ENCODE measurements at places on chromosomes 7 and 10.
A peak's percentile ranks its signal among the peaks of the same experiment; 100 is the strongest.

DNA sequence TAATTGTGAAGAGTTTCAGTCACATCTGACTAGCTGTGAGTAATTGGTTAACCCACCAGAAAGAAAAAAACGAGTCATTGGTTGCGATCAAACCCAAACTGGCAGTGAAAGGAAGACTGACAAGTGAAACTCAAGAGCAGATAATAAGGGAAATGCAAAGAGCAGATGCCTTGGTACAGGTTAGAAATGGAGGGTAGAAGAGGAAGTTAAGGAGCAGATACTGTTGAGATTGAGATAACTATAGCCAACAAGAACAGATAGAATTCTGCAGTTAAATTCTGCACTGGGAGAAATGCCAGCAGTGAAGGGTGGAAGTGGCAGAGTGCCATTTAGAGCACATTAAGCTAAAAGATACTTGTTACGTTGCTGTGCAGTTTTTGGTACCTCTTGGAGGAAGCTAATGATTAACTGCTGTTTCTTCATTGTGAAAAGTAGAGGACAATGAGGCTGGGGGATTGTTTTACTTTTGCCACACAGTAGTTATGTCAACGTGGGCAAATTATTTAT lies 65.8 kb downstream of the CDK13 start:
- DNase-seq: no peak

DNA sequence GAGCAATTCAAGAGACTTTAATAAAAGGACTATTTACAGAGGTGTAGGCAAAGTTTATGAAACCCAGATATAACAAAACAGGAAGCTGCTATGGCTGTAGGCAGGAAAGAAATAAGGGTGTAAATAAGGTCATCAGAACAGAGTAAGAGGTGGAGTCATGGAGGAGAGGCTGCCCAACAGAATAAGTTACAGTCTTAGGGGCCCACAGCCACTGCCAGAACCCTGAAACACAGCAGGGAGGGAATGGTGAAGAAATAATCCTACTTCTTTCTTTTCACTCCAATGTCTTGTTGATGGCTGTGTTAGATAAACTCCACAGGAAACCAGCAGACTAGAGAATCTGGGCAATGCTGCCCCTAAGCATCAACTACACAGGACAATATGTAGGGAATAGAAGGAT lies 155.8 kb upstream of the TAC1 start:
- no peak for DNase-seq

- DNase-seq: no peak
These were observed 60.8 kb upstream of the MEOX2 start for GRCh38 chr7:15747301-15747700.

GRCh38 chr10:84263716-84264115 lies 18.9 kb downstream of the RGR start:
- no peak for DNase-seq

- no peak for DNase-seq
These were observed 265.4 kb upstream of the C7orf33 start for GRCh38 chr7:148325208-148325607.

DNA sequence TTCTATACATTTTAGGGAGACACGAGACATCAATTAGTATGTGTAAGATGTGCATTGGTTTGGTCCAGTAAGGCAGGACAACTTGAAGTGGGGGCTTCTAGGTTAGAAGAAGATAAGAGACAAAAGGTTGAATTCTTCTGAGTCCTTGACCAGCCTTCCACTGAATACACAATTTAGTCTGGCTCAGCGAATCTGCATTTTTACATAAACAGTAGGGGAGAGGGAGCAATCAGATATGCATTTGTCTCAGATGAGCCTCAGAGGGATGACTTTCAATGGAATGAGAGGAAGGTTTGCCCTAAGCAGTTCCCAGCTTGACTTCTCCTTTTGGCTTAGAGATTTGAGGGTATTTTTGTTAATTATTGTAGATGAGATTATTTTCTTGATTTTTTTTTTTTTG lies 20.0 kb upstream of the C10orf90 start:
- no peak for DNase-seq

DNA sequence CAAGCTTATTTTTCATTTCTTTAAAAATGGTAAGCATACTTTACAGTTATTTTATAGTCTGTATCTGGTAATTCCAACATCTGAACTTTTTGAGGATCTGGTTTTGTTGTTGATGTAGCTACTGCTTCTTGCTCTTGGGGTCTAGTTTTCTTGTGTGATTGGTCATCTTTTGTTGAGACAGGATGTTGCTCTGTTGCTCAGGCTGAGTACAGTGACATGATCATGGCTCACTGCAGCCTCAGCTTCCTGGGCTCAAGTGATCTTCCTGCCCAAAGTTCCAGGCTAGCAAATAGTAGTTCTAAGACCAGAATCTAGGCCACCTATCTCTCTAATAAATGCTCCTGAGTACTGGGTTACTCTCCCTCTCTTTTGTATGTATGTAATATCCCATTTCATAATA lies 75.7 kb downstream of the NRCAM start:
- DNase-seq: no peak

- no peak for DNase-seq
These were observed 10.7 kb downstream of the XPNPEP1 start for GRCh38 chr10:109912335-109913281.

GRCh38 chr7:47288060-47288459 lies 293.9 kb downstream of the TNS3 start:
- DNase-seq: no peak

DNA sequence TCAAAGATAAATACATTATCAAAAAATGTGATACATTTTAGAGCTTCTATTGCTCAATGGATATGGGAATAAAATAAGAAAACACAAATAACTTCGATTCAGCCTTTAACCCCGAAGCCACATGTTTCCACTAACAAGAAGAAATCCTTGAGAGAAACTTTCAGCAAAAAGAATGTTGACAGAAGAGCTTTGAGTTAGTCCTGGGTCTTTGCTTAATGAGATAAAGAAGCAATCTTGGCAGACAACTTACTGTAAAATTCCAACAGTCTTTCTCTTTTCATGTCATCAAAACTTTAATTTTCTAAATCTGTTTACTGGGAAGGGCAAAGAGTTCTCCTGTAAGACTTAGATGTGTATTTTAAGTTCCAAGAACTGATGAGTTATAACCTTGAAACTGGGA lies 810.2 kb downstream of the CNTNAP2 start:
- no peak for DNase-seq

DNA sequence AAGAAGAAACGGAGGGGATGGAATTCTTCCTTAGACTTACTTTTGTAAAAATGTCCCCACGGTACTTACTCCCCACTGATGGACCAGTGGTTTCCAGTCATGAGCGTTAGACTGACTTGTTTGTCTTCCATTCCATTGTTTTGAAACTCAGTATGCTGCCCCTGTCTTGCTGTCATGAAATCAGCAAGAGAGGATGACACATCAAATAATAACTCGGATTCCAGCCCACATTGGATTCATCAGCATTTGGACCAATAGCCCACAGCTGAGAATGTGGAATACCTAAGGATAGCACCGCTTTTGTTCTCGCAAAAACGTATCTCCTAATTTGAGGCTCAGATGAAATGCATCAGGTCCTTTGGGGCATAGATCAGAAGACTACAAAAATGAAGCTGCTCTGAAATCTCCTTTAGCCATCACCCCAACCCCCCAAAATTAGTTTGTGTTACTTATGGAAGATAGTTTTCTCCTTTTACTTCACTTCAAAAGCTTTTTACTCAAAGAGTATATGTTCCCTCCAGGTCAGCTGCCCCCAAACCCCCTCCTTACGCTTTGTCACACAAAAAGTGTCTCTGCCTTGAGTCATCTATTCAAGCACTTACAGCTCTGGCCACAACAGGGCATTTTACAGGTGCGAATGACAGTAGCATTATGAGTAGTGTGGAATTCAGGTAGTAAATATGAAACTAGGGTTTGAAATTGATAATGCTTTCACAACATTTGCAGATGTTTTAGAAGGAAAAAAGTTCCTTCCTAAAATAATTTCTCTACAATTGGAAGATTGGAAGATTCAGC lies 158.7 kb upstream of the LANCL2 start:
- DNase-seq: no peak

DNA sequence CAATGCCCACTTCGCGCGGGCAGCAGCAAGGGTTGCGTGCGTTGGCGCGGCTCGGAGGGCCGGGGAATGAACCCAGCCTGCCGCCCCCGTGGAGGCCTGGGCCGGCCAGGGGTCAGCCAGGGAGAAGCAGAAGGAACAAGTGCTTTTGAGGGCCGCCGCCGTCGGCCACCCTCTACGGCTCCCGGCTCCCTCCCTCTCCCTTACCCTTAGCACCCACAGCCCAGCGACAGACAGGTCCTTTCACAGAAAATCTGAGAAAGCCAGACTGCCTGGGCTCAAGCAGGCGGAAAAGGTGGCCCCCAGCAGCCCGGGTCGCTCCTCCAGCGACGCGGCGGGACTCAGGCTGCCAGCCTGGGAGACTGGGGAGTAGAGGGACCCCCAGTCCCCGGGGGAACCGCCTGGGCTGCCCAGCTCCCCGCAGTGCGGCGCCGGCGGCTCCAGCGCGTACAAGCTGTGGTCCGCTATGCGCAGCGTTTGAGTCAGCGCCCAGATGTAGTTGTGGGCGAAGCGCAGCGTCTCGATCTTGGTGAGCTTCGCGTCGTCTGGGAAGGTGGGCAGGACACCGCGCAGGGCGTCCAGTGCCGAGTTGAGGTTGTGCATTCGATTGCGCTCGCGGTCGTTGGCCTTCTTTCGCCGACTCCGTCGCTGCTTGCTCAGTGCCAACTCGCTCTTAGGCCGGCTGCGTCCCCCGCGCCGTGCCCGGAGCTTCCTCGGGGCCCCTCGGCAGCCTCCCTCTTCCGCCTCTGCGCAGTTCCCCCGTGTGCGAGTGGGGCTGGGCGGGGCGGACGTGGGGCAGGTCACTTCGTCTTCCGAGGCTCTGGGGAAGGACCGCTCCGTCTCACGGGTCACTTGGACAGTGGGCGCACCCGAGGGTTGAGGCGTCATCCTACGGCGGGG lies 815 bp downstream of the NEUROG3 start:
- DNase-seq: no peak

- DNase-seq: no peak
These were observed 119.5 kb downstream of the BAMBI start for GRCh38 chr10:28796606-28797512.

DNA sequence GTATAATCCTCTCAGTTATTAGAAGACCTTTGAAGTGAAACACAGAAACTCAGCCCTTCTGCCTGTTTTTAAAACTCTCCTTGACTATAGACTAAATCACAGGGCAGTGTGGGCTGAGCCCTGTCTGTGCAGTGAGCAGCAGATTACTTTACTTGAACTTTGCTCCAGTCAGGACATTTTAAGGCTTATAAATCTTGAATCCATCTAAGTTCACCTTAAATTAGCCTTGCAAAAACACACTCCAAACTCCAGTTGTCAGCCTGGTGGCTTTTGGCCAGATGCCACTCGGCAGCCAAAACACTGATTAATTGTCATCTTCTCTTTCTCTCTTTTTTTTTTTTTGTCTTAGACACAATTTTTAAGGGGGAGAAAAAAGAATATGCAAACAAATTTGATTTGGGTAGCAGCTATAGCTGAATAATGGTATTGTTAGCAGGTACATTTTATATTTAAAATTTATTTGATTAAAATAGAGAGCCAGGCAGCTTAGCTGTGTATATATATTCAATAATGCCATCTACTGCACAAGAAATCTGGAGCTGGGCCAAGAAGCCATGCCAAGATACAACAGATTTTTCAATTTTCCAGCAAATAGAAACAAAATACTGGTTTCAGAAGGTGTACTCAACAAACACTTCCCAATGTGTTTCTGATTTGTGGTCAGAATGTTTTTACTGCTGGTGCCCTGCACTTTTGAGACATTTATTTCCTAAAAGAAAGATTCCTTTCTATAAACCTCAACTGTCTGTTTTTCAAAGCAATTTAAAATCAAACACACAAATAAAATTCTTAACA lies 247.7 kb downstream of the TFEC start:
- no peak for DNase-seq

DNA sequence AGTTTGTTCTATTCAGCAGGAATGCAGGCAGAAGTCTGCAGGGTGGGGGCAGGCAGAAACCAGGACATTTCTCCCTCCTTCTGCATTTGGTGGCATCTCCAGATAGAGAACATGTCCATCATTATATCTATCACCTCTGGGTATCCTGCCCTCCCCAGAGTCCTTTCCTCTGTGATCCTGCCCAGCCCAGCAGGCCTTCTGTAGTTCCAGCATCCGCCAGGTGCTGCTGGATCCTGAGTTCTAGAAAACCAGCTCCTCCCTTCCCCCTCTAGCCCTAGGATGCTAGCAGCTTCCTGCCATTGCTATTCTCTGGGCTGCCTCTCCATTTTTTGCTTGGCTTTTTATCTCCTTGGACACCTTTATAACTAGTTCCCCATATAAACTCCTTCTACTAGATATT lies 180.3 kb downstream of the KCNMA1 start:
- peak; percentile 68 for DNase-seq

GRCh38 chr10:105681051-105681450 lies 1040.0 kb downstream of the SORCS3 start:
- no peak for DNase-seq

GRCh38 chr10:13421382-13421917 lies 73.4 kb upstream of the SEPHS1 start:
- DNase-seq: no peak

- DNase-seq: peak; percentile 80
These were observed 8.4 kb downstream of the USP6NL start for GRCh38 chr10:11602919-11603523.

GRCh38 chr10:78932861-78933260 lies 135.9 kb upstream of the ZMIZ1 start:
- DNase-seq: no peak

DNA sequence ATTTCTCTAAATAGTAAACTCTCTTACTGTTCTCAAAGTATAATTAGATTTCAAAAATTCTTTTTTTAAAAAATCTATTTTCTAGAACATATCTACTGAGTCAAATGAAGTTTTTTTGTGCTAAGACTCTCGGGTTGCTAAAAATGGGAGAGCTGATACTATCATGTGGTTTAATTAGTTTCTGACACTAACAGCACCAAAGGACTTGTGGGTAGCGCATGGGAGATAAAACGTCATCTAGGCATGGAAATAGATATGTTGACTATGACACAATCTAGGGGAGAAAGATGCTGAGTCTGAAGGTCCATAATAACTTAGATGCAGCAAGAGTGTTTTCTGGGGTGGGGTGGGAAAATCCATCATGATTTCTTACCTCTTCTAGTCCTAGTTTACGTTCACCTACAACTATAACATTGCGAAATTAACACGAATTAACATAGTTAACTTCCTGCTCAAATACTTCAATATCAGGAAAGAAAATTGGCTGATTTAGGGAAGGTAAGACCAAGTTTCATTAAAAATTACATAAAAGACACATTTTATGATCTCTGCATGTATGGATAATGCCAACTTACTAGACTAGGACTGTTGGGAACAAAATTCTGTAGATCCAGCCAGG lies 14.3 kb upstream of the ARMC3 start:
- no peak for DNase-seq

DNA sequence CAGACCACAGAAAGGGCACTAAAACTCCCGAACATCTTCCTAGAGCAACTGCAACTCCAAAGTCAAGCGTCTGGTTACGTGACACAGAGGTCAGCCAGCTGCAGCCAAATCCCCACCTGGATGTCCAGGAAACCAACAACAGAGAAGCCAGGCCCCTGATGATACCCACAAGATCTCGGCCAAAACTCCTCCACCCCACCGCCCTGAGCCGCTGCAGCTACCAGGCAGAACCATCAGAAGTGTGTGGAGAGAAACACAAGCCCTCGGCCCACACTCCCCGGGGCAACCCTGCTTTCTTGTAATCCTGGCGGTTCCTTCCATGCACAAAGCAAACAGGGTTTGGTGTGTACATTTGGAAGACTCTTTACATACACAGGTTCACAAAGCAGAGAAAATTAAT lies 8.7 kb downstream of the CHST15 start:
- DNase-seq: no peak
